ENCODE measurements at places on chromosomes 6 and 20.

GRCh38 chr6:150696190-150696589, 96.5 kb downstream of the PLEKHG1 start:
- DNase-seq = no peak

GRCh38 chr20:33995053-33995831, 1.5 kb downstream of the RALY start:
- DNase-seq = no peak

DNA sequence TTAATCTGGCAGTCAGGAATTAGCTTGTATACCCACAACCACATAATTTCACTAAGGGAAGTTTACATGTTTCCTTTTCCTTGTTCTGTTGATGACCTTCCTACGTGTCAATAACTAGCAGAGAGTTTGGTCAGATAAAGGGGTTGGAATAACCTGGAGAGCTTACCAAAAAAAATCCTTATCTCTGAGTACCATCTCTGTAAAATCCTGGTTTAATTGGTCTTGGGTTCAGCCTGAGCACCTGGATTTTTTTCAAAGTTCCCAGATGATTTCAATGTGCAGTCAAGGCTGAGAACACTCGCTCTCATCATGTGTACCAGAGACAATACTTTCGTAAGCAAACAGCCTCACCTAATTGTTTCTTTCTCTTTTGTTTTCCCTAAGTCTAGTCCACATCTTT, 483.8 kb upstream of the FLRT3 start:
- DNase-seq = no peak

DNA sequence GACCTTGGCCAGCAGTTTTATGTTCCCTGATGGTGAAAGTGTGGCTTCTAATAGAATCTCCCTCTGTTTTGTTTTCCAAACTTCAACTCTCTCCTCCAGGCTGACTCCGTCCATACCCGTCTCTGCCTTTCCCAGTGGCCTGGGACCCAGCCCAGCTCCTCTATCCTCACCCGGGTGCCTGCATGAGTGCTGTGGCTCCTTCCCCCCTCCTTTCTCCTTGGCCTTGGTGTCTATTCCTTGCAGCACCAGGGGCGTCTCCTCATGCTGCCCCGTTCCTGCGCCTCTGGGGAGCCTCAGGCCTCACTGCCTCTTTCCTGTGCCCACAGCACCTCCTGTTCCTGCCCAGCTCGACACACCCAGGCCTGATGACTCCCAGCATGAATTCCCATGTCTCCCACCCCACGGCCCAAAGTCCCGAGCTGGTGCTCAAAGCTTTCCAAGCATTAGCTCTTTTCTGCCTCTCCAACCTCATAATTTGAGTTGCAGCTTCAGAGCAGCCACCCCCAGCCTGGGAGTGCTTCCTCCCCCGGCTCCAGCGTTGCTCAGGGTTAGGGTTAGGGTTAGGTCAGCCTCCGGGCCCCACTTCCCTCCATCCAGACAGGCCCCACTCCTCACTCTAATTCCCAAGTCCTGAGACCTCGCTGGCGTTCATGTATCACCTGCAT, 56.3 kb upstream of the AFDN start:
- DNase-seq = no peak

DNA sequence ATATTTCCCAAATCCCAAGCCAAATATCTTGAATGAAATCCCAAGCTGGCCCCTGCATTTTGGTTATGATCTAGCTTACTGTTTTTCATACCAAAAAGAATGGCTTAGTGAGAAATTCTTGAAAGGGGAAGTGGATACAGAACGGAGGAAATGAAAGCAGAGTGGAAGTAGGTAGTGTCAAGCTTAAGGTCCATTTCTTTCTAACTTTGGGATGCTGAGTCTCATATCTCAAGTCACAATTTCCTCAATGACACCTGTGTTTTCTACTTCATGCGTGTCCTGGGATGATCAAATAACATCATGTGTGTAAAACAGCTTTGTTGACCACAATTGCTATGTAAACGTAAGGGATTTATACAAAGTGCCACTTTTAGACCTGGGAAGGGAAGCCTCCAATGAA, 238.8 kb upstream of the SLC35B3 start:
- DNase-seq = no peak

- DNase-seq = no peak
Observed at GRCh38 chr20:11852189-11852588, 65.5 kb upstream of the BTBD3 start.

- DNase-seq = no peak
Observed at GRCh38 chr6:137214931-137215330, 4.3 kb downstream of the IFNGR1 start.

- no peak for DNase-seq
Observed at GRCh38 chr6:156794546-156795354, 17.6 kb downstream of the ARID1B start.

DNA sequence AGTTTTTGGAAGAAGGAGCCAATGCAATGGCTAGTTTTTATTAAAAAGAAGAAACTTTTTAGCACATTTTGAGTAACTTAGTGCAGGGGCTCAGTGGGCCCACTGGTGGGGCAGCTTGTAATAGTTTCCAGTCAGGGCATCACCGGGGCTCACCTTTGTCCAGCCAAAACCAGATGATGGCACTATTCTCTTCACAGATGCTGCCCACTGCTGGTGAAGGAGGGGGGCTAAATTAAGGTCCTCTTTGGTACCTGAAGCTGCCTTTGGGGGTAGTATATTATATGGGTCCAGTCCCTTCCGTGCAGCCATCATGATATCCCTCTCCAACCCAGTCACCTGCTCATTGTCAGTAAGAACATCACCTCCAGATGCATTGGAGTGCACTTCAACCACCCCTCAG, 182.9 kb downstream of the PDE7B start:
- DNase-seq = no peak

DNA sequence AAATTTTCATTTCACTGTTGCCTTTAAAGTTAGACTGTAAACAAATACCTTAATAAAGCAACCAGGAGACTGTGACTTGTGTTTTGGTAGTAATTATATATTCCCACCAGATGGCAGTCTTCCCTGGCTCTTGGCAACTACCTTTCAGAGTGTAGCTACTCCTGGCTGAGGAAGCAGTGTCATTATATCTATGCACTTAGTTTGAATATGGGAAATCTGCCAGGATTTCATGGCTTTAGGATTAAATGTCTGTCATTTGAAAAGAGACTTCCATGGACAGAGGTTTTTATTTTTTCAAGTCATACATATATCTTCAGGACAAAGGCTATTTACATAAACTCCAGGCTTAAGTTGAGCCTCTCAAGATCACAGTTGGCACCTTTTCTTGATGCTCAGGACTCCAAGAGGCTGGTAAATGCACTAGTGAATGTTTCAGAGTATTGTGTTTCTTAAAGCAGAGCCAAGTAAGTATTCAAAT, 160.1 kb downstream of the C6orf58 start:
- DNase-seq = no peak

- DNase-seq = no peak
Observed at GRCh38 chr6:3045777-3046176, 22.5 kb upstream of the RIPK1 start.

DNA sequence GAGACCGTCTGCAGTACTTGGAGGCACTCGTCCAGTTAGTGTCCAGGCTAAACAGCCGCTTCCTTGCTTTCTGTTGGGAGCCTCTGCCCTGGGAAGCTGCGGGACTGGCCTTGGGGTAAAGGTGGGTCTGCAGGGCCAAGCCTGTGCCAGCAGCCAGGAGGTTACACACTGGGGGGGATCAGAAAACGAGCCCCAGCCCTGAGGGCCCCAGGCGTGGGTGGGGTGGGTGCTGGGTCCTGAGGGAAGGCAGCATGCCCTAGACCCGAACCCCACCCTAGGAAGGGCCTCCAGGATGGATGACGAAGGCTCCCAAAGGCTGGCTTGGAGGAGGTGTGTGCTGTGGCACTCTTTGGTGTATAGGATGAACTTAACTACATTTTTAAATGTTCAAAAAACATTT, 335.2 kb downstream of the ZFAND3 start:
- no peak for DNase-seq

DNA sequence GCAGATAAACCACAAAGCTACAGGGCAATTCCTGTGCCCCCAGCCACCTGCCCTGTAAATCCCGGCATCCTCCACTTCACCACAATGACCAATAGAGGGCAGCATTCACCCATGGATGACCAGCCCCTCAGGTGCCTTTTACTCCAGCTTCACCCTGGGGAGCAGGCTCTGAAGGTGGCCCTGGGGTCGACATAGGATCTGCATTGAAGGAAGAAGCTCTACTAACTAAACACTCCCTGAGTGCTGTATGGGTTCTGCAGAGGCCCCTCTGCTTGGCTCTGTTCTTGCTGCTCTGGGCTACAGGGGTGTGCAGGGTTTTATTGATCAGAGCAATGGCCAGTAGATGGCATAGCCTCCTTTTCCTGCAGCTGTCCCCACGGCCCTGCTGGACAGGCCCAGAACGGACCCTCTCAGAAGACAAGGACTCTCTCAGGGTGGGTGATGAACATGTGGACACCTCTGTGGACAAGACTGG, 20.3 kb downstream of the CST4 start:
- no peak for DNase-seq

GRCh38 chr6:1613346-1613687, 3.6 kb downstream of the FOXC1 start:
- no peak for DNase-seq

- DNase-seq = no peak
Observed at GRCh38 chr20:5180933-5181332, 54.1 kb downstream of the CDS2 start.

DNA sequence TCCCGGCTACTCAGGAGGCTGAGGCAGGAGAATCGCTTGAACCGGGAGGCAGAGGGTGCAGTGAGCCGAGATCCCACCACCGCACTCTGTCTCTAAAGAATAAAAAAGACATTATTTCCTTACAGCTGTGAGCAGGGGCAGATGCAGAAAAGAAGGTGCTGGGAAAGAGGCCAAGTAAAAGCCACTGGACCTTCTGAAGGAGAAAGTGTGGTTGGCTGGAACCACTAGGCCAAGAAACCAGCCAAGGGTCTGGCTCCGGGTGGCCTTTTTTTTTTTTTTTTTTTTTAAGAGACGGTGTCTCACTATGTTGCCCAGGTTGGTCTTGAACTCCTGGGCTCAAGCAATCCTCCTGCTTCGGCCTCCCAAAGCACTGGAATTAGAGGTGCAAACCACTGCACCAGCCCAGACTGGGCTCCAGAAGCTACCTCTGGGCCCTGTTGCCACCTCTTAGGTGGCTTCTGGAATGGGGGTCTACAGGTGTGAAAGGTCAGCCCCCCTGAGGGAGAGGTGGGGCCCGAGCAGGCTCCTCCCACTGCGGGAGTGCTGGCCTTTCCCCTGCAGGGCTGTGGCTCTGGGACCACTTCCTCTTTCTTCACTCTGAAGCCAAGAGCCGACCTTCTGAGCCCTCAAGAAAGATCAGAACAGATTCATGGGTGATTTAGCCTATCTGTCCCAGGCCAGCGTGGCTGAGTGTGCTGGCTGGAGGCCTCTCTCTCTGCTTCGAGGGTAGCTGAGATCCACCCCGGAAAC, at the start of gene FGD2:
FGD2 (plus strand) TSS at position 595 of the 750 bp plus-strand sequence. CDS start 163 bp downstream, outside the sequence.
- DNase-seq = no peak

GRCh38 chr6:143843677-143843999, 500 bp downstream of the LTV1 start:
- no peak for DNase-seq

DNA sequence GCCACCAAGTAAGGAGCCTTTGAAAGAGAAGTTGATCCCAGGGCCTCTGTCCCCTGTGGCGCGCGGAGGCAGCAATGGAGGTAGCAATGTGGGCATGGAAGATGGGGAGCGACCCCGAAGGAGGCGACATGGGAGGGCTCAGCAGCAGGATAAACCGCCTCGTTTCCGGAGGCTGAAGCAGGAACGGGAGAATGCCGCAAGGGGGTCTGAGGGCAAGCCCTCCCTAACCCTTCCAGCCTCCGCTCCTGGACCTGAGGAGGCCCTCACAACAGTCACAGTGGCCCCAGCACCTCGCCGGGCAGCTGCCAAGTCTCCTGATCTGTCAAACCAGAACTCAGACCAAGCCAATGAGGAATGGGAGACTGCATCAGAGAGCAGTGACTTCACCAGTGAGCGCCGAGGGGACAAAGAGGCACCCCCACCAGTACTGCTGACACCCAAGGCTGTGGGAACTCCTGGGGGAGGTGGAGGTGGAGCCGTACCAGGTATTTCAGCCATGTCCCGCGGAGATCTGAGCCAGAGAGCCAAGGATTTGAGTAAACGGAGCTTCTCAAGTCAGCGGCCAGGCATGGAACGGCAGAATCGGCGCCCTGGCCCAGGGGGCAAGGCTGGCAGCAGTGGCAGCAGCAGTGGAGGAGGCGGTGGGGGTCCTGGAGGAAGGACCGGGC, 11.9 kb downstream of the PRRC2A start:
- no peak for DNase-seq

- DNase-seq = no peak
Observed at GRCh38 chr6:158366363-158366762, 54.1 kb downstream of the TULP4 start.

DNA sequence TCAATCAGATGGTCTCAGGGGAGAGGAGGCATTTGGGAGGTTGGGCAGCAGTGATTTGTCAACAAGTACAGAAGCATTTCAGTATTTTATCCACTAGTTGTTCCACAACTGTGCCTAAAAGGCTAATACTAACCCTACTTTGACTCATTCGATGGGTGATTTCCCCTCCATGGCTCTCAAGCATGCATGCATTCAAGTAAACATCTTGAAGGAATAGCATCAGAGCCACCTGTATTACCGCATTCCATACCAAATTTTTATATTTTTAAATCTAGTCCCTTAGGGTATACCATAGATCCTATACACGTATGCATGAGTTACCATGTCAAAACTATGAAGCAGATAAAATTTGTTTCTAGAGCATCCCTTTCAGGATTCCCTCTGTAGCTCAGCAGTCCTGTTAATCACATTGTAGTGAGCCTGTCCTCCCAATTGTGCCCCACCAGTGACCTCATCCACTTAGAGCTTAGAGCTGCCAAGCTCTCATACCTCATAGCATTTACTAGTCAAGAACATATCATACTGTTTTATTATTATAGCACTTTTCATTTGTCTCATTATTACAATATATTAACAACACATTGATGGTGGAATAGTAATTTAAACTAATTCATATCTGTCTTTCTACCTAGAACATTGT, 213.8 kb downstream of the LAMA2 start:
- no peak for DNase-seq

GRCh38 chr20:49906101-49906604, 9.2 kb downstream of the SPATA2 start:
- DNase-seq = no peak

DNA sequence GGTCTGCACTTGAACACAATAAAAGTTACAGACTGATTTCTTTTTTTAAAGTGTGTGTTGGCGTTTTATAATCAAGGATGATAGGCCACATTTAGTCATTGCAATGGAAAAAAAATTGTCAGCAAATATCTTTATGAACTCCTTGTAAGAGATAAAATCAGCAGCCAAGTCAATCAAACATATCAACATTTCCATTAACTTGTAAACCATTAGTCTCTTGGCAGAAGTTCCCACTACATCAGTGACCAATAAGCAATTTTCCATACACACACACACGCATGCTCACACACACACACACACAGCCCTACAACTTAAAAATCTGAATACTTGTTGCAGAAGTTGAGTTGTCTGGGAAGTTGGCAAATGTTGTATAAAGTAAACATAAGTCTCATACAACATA, 315.9 kb upstream of the KCNQ5 start:
- DNase-seq = no peak

- no peak for DNase-seq
Observed at GRCh38 chr6:137471986-137472385, 22.2 kb downstream of the OLIG3 start.

- no peak for DNase-seq
Observed at GRCh38 chr20:32649697-32650400, 23.9 kb downstream of the C20orf203 start.

- no peak for DNase-seq
Observed at GRCh38 chr20:17023806-17024205, 203.0 kb upstream of the PCSK2 start.

- no peak for DNase-seq
Observed at GRCh38 chr20:51353491-51353890, 189.0 kb downstream of the NFATC2 start.

- DNase-seq = no peak
Observed at GRCh38 chr6:154951345-154952200, 43.5 kb upstream of the TIAM2 start.

Data from stimulated activated CD8-positive, alpha-beta memory T cell treated with anti-CD3 and anti-CD28 coated beads, Interleukin-4, amount 100 ng/mL, for 4 hours (primary cell).